ENCODE measurements at places on chromosomes 7 and 10.

- no peak for DNase-seq
These were observed 110.6 kb downstream of the RNLS start for GRCh38 chr10:88472540-88472939.

- DNase-seq, result no peak
These were observed 206.0 kb upstream of the SH2B2 start for GRCh38 chr7:102080434-102081243.

- no peak for DNase-seq
These were observed 10.7 kb downstream of the NODAL start for GRCh38 chr10:70430493-70431445.

DNA sequence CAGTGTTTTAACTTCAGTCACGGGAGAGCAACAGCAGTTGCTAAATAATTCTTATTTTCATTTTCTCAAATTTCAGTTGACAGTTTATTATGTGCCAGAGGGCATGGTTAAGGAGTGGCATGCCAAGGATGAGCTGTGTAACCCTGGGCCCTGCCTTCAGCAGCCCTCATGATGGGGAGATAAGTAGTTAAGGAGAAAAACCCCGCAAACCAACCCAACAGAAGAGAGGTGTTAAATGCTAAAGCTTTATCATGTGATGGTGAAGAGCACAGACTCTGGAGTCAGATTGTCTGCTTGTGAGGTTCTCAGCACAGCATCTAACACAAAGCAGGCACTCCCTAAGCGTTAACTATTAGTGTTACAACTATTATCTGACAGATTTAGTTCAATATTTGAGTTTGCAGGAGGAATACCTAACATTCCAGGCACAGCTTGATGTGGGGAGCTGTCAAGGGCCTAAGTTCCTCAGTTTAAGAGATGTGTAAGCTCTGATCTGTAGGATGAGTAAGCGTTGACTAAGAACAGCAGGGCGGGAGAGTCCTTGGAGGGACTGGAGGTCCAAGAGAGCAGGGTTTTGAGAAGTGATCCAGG lies 29.6 kb downstream of the STAM start:
- no peak for DNase-seq

DNA sequence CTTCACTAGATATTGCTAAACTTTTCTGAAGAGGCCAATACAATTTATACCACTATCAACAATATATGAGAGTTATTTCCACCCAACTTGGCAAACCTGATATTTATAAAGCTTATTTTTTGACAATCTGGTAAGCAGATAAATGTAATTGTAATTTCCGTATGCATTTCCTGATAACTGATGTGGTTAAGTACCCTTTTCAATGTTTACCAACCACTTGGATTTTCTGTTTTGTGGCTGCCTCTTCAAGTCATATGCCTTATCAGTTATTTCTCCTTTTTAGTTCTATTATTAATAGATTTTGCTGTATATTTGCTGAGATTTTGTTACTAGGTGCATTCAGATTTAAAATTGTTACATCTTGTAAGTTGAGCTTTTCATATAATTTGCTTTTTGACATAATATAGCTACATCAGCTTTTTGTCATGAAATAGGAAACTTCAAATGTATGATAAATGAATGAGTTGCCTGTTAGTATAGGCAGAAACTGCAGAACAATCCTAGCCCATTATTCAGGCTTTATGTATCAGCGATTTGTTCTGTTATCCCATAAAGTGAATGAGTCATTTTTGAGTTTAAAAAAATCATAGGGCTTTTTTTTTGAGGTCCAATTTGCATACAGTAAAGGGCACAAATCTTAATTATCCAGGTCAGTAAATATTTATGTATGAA lies 11.5 kb downstream of the SGPL1 start:
- DNase-seq, result no peak

GRCh38 chr7:107658467-107658866 lies 2.2 kb upstream of the SLC26A4 start:
- no peak for DNase-seq

DNA sequence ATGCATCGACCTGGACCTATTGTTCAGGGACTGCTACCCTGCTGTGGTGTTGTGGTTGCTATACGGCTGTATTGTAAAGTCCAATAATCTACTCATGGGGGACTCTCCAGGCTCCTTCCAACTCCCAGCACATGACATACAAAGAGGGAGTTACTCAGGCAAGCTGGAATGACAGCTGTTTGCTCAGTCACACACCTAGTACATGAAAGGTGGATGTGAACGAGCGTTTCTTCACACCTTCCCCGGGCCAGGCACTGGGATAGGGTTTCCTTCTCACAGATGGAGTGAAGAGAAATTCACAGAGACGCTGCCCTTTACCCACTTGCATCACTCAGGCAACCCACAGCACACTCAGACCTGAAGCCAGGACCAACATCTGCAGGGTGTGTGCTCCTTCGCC lies 215.7 kb downstream of the TNS3 start:
- DNase-seq, result no peak

DNA sequence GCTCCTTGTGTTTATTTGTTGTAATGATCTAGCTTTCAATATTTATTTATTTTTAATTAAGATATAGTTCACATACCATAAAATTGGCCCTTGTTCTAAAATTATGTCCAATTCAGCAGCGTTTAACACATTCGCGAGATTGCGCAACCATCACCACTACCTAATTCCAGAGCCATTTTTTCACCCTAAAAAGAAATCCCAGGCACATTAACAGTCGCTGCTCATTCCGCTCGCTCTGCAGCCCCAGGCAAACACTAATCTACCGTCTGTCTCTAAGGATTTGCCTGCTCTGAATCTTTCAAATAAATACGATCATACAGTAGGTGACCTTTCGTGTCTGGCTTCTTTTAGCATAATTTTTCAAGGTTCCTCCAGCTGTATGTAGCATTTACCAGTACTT lies 616.7 kb downstream of the CALN1 start:
- no peak for DNase-seq

- no peak for DNase-seq
These were observed 32.2 kb downstream of the FRMPD2 start for GRCh38 chr10:48242171-48242904.

DNA sequence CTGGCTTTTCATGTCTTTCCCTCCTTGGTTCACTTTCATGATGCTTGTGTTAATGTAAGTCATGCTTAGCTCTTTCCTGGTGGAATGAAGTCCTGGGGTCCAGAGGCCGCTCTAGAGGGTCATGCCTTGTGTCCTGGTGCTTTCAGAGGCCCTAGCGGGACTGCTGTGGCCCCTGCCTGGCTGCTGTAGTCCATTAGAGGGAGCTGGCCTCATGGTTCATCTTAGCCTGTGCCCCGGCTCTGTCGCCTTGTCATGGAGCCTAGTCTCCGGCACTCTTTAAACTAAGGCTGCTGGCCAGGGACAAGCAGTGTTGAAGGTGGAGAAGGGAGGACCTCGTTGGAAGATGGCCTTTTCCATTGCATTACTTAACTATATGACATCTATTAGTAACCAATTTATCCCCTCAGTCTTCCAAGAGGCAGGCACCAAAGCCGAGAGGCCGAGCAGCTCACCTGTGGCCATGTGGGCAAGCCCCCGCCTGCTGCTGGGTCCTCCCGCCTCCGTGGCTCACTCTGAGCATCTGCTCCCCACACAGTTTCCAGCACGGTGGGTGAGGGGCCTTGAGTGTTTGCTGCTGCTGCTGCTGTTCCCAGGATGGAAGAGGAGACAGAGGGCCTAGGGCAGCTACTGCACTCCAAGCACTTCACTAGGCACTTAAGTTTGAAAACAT lies 5.0 kb upstream of the NDUFB2 start:
- DNase-seq, result no peak
